ENCODE measurements at places on chromosomes 16 and 17. TPM values are rescaled to one million over a fixed set of nuclear protein-coding genes. Genes with fewer than 3 reads are reported as not detected.

C17orf78 gene
- not detected for total RNA-seq

GOSR1 gene
- total RNA-seq = 43.2 TPM

PTGES3L gene
- total RNA-seq = 0.20 TPM

ASIC2 gene
- total RNA-seq = not detected

SEPTIN12 gene
- total RNA-seq = not detected

GRAP gene
- 20.4 TPM for total RNA-seq

SLC25A39 gene
- total RNA-seq = 65.5 TPM

RUNDC3A gene
- not detected for total RNA-seq
